ENCODE measurements at places on chromosomes 5 and 9.

DNA sequence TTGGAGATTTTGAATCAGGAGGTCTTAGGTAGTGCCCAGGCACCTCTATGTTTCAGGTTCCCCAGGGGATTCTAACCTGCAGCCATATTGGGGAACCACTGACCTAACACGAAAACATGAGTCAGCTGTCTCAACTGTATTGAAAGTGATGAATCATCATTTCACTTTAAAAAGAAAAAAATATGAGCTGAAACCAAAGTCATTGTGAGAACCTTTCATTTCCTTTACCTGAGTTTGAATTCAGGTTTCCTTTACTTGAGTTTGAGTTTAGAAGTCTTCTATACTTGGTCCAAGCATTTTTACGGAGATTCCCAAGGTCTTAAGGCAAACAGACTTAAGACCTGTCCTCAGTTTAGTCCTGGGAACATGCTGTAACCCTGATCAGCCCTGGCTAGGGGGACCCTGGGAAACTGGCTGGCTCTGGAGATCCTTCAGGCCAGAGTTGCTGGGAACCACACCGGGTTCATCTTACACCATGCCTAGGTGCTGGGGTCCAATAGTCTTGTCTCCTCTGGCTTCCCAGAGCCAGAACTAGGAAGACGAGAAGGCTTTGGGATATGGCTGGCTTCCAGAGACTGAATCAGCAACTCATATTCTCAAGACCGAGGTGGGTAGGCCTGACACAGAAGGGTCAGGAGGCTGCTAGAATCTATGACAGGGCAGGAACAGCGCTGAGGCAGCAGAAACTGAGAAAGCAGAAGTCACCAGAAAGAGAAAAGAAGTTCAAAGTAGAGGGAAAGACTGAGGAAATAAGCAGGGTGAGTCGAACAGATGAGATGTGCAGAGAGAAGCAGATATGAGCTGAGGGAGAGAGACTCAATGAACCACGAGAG, 16.4 kb upstream of the PDCD1LG2 start:
- DNase-seq, result no peak

DNA sequence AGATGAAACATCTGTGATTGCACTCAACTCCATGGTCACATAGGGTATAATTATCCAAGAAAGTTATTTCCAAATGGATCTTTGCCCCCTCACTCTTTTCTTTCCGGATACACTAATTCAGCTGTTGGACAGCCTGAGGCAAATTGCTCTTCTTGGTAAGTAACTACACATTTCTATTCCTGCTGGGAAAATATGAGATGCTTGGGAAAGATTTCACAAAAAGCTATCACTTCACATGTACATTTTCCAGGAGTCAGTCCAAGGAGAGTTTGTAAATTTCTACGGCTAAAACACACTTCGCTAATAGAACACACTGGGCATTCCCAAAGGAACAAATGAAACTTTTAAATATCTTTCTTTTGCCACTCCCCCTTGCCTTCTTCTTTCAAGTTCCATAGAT, 123.0 kb upstream of the GRIA1 start:
- DNase-seq, result no peak

GRCh38 chr9:12860998-12861397, 86.2 kb downstream of the LURAP1L start:
- DNase-seq, result no peak

GRCh38 chr5:40914835-40915234, 5.5 kb downstream of the C7 start:
- no peak for DNase-seq

DNA sequence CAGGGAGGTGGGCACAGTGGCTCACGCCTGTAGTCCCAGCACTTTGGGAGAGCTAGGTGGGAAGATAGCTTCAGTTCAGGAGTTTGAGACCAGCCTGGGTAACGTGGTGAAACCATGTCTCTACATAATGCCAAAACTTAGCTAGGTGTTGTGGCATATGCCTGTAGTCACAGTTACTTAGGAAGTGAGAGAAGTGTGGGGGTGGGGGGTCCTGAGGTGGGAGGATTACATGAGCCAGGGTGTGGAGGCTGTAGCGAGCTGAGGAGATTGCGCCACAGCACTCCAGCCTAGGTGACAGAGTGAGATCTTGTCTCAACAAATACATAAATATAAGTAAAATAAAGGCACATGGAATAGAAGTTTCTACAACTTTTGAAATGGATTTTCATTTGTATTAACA, 23.1 kb downstream of the VCAN start:
- no peak for DNase-seq

DNA sequence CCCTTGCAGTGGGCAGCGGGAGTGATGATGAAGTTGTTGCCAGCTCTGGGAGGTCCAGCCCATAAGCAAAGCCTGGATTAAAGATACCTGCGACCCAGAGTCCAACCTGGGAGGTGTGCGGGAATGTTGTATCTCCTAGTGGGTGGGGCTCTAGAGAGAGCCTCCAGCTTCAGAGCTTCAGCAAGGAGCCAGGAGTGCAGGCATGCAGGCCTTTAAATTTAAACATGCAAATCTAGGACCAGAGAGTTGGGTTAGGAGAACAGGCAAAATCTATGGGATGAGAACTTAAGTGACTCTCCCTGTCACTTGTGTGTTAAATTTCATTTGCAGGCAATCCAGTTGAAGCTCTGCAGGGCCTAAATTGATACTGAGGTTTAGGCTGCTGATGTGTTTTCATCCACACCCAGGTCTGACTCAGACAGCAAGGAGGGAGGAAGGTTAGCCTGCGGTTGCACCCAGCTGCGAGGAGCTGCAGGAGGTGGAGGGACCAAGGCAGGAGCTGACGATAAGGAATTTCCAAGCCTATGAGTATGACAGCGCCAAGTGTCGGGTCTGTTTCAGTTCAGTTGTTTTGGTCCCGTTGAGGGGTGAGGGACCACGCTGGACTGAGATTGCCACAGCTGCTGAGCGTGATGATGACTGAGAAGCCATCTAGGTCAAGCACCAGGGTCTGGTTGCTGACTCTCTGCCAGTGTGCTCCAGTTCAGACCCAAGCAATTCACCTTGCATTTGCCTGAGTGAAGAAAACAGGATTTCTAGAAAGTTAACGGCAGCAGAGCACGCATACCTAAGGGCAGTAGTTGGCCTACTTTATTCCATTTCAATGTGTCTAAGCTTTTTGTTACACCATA, 243.0 kb downstream of the ICE1 start:
- DNase-seq, result no peak

GRCh38 chr5:109654455-109654854, 35.3 kb upstream of the MAN2A1 start:
- DNase-seq, result no peak

- no peak for DNase-seq
Observed at GRCh38 chr5:127340606-127341005, 50.0 kb downstream of the MEGF10 start.

- no peak for DNase-seq
Observed at GRCh38 chr5:95957561-95958203, 4.0 kb downstream of the ELL2 start.

DNA sequence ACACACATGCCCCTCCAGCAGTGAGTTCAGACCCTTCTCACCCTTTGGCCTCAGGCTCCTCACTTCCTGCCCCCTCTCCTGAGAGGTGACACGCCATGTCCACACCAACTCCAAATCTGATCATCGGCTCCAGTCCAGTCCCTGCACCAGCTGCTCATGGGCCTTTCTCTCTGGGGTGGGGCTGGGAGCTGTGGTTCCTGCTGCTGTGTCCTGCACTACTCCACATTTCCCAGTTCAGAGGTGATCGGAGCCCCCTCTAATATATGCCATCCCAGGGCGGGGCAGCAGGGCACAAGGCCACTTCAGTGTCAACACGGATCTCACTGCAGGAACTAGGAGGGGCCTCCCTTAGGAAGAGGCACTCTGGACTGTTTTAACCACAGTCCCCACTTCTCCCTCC, 91.5 kb downstream of the ADAMTS2 start:
- no peak for DNase-seq

- no peak for DNase-seq
Observed at GRCh38 chr9:134969156-134970045, 51.7 kb upstream of the FCN1 start.

- no peak for DNase-seq
Observed at GRCh38 chr9:84785792-84786547, 116.4 kb downstream of the NTRK2 start.

DNA sequence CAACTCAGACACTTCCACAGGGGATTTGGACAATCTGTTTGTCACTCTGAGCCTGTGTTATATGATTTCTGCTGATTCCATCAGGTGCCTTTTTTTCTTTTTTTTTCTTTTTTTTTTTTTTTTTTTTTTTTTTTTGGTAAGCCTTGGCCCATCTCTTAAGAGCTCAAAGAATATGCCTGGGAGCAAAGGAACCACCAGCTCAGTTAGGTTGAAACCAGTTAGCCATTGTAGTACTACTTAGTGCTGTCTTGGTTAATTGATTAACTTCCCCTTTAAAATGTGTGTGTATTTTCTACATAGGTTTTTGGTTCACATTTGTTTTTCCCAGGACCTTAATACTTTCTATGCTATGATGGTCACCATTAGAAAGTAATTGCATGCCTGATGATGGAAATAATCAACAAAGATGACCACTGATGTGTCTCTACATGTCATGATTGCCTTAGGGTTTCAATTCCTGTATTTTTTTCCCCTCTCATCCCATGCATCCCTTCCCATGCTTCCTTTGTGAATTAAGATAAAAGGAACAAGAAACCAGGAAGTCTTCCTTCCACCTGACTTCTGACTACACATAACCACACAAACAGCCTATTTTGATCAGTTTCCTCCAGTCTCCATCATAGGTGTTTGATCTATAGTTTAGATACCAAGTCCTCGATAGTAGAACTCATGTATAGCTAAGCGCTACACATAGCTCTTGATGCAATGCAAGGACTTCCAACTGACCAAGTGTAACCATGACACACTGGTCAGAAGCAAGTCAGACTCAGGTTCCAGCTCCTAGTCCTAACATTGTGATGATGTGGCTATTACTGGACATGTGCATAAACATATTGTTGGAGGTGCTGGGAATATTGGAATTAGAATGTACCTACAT, 306.1 kb downstream of the EFNA5 start:
- DNase-seq, result no peak

DNA sequence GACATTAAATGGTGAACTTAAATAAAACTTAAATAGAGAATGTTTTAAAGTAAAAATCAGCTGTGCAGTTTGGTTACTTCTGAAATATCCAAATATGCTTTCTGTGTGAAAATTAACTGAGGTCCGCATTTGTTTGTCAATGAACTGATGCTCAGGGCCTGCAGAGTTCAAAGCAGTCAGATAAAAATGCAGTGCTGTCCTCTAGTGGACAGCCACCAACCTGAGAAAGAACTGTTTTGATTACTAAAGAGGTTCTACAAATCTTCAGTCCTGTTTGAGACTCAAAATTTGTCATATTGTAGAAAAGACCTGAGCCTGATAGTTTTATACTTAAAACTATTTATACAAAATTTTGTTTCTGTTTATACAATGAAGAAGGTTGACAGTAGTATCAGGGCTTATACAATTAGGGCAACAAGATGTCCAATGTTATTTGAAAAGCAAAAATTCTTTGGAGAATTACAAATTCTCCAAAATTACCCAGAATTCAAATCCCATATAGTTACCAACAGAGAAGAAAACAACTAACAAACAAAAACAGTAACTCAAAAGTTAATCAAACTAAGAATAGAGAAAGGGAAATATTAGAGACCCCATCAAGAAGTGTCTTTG, 232.3 kb upstream of the TBCA start:
- DNase-seq, result no peak

DNA sequence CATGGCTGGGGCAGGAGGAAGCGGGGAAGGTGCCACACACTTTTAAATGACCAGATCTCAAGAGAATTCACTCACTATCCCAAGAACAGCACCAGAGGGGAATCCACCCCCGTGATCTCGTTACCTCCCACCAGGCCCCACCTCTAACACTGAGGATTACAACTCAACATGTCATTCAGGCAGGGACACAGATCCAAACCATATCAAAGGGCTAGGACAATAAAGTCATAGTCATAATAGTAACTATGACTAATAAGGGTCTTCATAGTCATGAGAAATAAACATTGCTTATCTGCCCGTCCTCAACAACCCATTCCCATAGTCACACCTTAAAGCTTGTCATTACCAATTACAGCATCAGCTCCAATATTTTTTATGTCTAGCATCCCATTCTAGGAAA, 65.3 kb upstream of the SMC2 start:
- no peak for DNase-seq

GRCh38 chr5:21862986-21863385, 990.2 kb downstream of the CDH12 start:
- DNase-seq, result no peak

GRCh38 chr9:85527331-85528020, 214.3 kb downstream of the AGTPBP1 start:
- no peak for DNase-seq

DNA sequence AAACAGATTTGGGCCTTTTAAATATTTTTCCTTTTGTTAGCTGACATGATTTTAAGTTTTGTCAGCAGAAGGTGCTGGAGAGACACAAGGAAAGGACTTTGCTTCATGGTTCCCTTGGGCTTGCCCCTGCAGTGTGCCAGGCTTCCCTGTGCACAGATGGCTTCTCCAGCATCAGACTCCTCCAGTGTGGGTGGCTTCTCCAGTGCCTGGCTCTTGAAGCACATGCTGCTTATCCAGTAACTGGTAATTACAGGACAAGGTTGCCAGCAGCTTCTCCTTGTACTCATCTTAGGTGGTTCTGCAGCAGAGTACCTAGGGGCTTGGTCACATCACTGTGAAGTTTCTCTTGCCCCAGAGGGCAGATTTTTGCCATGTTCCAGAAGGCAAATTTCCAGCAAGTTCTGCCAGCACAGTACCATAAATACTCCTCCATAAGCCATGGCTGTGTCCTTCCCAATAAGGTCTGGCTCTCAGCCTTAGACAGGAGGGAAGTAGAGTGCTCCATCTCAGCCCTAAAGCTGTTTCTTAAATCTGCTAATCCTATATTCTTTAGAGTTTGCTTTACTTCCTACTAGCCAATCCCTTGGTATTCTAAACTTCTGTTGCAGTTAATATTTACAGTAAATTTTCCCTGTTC, 62.4 kb downstream of the PJA2 start:
- no peak for DNase-seq

- no peak for DNase-seq
Observed at GRCh38 chr5:145158730-145159129, 676.4 kb downstream of the PRELID2 start.

- DNase-seq, result no peak
Observed at GRCh38 chr9:124741662-124742061, 29.4 kb downstream of the NR6A1 start.

Data from pancreas (tissue), 10 donors.